Ovary (tissue), 10 donors: ENCODE measurements at places on chromosomes 6 and 20. TPM values are rescaled to one million over a fixed set of nuclear protein-coding genes. Genes with fewer than 3 reads are reported as not detected.

Gene MUCL3
- total RNA-seq = not detected

Gene LAMA2
- total RNA-seq = 193 TPM

Gene CALHM6
- total RNA-seq = 1.7 TPM

Gene PAX1
- not detected for total RNA-seq

Gene DCDC2
- 1.1 TPM for total RNA-seq

DNA sequence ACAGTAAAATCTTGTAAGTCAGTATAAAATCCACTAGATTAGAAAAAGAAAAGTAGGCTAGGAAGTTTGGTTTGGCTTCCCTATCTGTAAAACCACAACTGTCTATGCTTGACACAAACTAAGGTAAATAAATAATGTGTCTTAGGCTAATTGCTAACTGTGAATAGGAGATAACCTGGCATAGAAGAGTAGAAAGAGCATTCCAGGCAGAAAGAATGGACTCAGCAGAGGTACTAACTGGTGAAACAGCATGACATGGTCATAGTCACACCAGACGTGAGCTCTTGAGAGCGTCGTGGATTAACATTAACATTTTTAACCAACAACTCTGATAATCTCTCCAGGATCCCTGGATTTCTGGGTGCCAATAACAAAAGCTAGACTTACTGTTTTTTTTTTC lies 8.7 kb upstream of the WTAP start:
- no peak overlapping the region for H3K27ac ChIP-seq
- peaks cover 4% of the 10 kb centered on the region for H3K4me1 ChIP-seq
- no peak for DNase-seq
- H3K27me3 ChIP-seq = no peaks in the 10 kb centered on the region
- H3K36me3 ChIP-seq = no peaks in the 10 kb centered on the region

DNA sequence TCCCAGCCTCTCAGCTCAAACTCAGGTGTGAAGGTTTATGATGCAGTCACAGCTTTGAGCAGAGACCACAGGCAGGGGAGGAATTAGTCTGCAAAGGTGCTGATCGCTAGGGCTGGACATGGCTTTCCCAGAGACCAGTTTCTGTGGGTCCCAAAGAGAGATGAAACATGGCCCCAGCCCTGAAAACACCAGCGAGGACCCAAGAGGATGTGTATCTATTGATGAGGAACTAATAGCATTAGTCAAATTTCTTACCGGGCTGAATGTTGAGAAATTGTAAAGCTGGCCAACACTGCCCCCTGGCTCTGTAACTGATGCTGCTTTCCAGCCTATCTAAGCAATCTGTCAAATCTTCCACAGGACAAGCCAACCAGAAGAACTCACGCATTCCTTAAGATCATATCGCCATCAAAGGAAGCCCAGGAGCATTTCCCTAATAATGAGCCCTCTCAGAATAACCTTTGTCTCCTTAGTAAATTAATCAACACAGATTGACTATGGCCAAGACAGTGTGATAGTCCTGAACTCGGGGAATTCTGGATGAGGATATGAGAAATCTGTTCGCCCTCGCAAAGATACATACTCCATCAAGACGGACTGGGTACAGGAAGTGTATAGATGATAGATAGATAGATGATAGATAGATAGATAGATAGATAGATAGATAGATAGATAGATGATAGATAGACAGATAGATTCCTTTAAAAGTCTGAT lies 7.8 kb upstream of the ACSS1 start:
- no peak overlapping the region for H3K4me3 ChIP-seq
- no peaks in the 10 kb centered on the region for H3K36me3 ChIP-seq
- H3K27me3 ChIP-seq = no peaks in the 10 kb centered on the region
- H3K27ac ChIP-seq = no peak overlapping the region

DNA sequence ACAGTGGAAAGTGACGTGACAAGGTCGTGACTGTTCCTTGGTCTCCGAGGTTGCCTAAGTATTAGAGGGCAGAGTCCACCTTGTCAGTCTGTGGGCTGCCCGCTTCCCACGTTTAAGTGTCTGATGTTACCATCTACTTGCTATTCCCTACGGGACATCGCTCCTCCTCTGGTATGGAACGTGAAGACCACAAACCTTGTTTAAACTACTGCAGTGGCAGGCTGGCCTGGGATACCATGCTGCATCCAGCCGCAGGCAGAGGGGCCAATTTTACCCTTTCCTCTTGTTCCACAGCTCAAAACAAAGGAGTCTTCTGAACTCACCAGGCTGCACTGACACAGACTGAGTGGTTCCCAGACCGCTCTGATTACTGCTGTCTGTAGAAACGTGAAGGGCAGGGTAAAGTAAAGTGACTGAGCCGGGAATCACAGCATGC lies 275.9 kb downstream of the FOXC1 start:
- H3K27me3 ChIP-seq = no peaks in the 10 kb centered on the region
- no peak overlapping the region for H3K27ac ChIP-seq
- H3K36me3 ChIP-seq = no peaks in the 10 kb centered on the region
- no peak overlapping the region for H3K4me3 ChIP-seq

- no peaks in the 10 kb centered on the region for H3K4me1 ChIP-seq
- no peak overlapping the region for H3K4me3 ChIP-seq
- no peaks in the 10 kb centered on the region for H3K36me3 ChIP-seq
- no peaks in the 10 kb centered on the region for H3K27me3 ChIP-seq
Observed at GRCh38 chr20:48187851-48188250, 402.6 kb upstream of the SULF2 start.
